ENCODE measurements at places on chromosomes 16 and 17. TPM values are rescaled to one million over a fixed set of nuclear protein-coding genes. Genes with fewer than 3 reads are reported as not detected.

ORAI3 gene
- total RNA-seq: 8.5 TPM

CACNG4 gene
- not detected for total RNA-seq

TTYH2 gene
- total RNA-seq: 17.4 TPM

FN3K gene
- total RNA-seq: 2.3 TPM

SMTNL2 gene
- not detected for total RNA-seq

NACA2 gene
- not detected for total RNA-seq

GDPD3 gene
- total RNA-seq: 5.3 TPM

PRR35 gene
- not detected for total RNA-seq

SIAH1 gene
- 11.6 TPM for total RNA-seq

OGFOD1 gene
- 91.9 TPM for total RNA-seq

WWOX gene
- 18.6 TPM for total RNA-seq

AANAT gene
- not detected for total RNA-seq

ZNF821 gene
- 5.3 TPM for total RNA-seq

STAT5A gene
- total RNA-seq: 259 TPM

EFCAB5 gene
- 1.2 TPM for total RNA-seq

KRT20 gene
- not detected for total RNA-seq

CD300C gene
- not detected for total RNA-seq

RAB11FIP4 gene
- total RNA-seq: 15.1 TPM

TSPOAP1 gene
- 15.0 TPM for total RNA-seq

RHBDF2 gene
- 38.2 TPM for total RNA-seq

RPH3AL gene
- 2.0 TPM for total RNA-seq

TCAP gene
- 1.6 TPM for total RNA-seq

C16orf86 gene
- 1.9 TPM for total RNA-seq

TMEM235 gene
- not detected for total RNA-seq

CES5A gene
- total RNA-seq: not detected

SCO1 gene
- 46.9 TPM for total RNA-seq

USP43 gene
- total RNA-seq: 0.24 TPM

JPH3 gene
- not detected for total RNA-seq

RNF112 gene
- 0.22 TPM for total RNA-seq

TBX21 gene
- 39.8 TPM for total RNA-seq

KRT36 gene
- not detected for total RNA-seq

ZNF597 gene
- total RNA-seq: 2.4 TPM

CLDN7 gene
- total RNA-seq: 1.1 TPM

OR2C1 gene
- total RNA-seq: not detected

GINS3 gene
- 26.5 TPM for total RNA-seq

PLXDC1 gene
- 2.9 TPM for total RNA-seq

CMTM3 gene
- 71.8 TPM for total RNA-seq

SLC25A39 gene
- total RNA-seq: 174 TPM

CCL7 gene
- total RNA-seq: not detected

MPO gene
- total RNA-seq: not detected

OTOP2 gene
- total RNA-seq: not detected

VAT1 gene
- total RNA-seq: 35.9 TPM

FBXO39 gene
- not detected for total RNA-seq

CCL22 gene
- total RNA-seq: 52.6 TPM

DPEP3 gene
- total RNA-seq: 0.18 TPM

CPHXL2 gene
- not detected for total RNA-seq

CDYL2 gene
- 42.0 TPM for total RNA-seq

TBC1D26 gene
- total RNA-seq: 0.26 TPM

RPRML gene
- total RNA-seq: not detected

ZPBP2 gene
- 0.74 TPM for total RNA-seq

NTN3 gene
- not detected for total RNA-seq

USH1G gene
- not detected for total RNA-seq

RHOT1 gene
- 22.5 TPM for total RNA-seq

OR1E1 gene
- total RNA-seq: not detected

CDH8 gene
- not detected for total RNA-seq

MYO15B gene
- total RNA-seq: 26.1 TPM

KIF2B gene
- total RNA-seq: not detected

ZG16 gene
- not detected for total RNA-seq

CES1 gene
- not detected for total RNA-seq

All from CD8-positive, alpha-beta memory T cell (primary cell).